ENCODE measurements at places on chromosomes 4 and X.

- no peak overlapping the region for H3K27ac ChIP-seq
- no peaks in the 10 kb centered on the region for H3K36me3 ChIP-seq
- H3K4me3 ChIP-seq: no peak overlapping the region
- no peaks in the 10 kb centered on the region for H3K27me3 ChIP-seq
- no peak for DNase-seq
Observed at GRCh38 chrX:44842550-44843317, 1.1 kb upstream of the DUSP21 start.

DNA sequence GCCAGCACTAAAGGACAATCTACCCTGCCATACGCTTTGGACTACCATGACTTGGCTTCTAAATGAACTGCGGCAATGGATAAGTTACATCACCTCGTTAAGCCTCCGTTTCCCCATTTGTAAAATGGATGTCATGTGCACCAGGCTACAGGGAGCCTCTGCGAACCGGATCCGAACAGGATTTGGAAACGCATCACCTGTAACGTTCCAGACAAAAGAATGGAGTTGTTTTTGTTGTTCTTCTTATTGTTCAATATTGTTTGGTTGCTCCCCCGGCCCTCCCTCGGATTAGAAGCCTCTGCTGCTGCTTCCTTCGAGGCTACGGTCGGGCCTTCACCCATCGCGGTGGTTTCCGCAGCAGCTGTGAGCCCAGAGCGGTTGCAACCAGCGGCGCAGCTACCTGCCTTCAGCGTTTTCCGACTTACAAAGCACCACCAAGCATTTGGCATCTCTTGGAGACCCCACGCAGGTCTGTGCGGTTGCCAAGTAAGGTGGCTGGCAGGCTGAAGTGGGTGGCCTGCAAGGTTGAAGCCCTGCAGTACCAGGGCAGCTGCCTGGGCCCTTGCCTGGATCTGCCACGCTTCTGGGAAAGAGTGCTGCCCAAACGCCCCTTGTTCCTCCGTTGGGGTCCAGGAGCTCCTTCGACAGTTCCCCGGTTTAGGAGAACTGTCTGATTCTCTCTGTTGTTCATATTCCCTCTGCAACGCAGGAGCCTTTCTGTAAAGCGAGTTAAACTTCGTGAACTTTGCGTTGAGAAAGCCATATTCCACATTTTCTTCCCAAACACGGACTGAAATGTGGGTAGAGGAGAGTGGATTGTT, 7.1 kb downstream of the NKX3-2 start:
- peaks cover 21% of the 10 kb centered on the region for H3K4me1 ChIP-seq
- DNase-seq: no peak
- no peak overlapping the region for H3K27ac ChIP-seq
- no peaks in the 10 kb centered on the region for H3K36me3 ChIP-seq

GRCh38 chr4:41111791-41112190, 102.6 kb downstream of the APBB2 start:
- H3K27me3 ChIP-seq: no peaks in the 10 kb centered on the region
- H3K36me3 ChIP-seq: no peaks in the 10 kb centered on the region
- no peaks in the 10 kb centered on the region for H3K4me1 ChIP-seq
- H3K4me3 ChIP-seq: no peak overlapping the region

DNA sequence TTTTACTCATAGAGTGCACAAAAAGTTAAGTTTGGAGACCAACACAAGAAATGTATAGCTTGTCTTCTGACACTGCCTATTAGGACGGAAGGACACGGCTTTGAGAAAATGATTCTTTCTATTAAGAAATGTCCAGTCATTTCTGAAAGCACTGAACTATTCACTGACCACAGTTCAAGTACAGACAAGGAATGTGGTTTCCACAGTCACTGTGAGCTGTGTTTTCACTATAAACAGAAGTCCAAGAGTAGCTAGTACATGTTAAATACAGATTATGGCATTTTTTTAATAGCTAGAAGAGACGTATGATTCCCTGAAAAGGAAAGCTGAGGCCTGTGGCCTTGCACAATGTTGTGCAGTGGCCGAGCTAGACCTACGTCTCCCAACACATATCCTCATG, 115.1 kb upstream of the GPM6A start:
- H3K36me3 ChIP-seq: no peaks in the 10 kb centered on the region
- H3K27me3 ChIP-seq: no peaks in the 10 kb centered on the region
- DNase-seq: no peak
- H3K4me1 ChIP-seq: no peaks in the 10 kb centered on the region

GRCh38 chr4:146428298-146428697, 93.4 kb downstream of the SLC10A7 start:
- DNase-seq: no peak
- no peaks in the 10 kb centered on the region for H3K36me3 ChIP-seq
- H3K4me3 ChIP-seq: no peak overlapping the region
- H3K27me3 ChIP-seq: no peaks in the 10 kb centered on the region

DNA sequence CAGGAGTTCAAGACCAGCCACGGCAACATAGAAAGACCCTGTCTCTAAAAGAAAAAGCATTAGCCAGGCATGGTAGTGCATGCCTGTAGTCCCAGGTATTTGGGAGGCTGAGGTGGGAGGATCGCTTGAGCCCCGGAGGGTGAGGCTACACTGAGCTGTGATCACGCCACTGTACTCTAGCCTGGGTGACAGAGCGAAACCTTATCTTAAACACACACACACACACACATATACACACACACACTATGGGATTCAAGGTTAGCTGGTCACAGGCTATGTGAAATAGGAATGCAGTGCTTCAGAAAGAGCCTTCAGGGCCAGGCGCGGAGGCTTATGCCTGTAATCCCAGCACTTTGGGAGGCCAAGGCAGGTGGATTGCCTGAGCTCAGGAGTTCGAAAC, 23.5 kb downstream of the NLGN3 start:
- H3K27me3 ChIP-seq: no peaks in the 10 kb centered on the region
- no peaks in the 10 kb centered on the region for H3K36me3 ChIP-seq
- H3K4me3 ChIP-seq: no peak overlapping the region
- no peak overlapping the region for H3K27ac ChIP-seq
- DNase-seq: no peak
